ENCODE measurements at places on chromosomes 5 and 9.

GRCh38 chr5:119878712-119879111, 249.4 kb downstream of the FAM170A start:
- H3K36me3 ChIP-seq = no peaks in the 10 kb centered on the region
- no peak overlapping the region for H3K4me3 ChIP-seq
- H3K27me3 ChIP-seq = no peaks in the 10 kb centered on the region
- no peak overlapping the region for H3K27ac ChIP-seq
- no peak for DNase-seq

DNA sequence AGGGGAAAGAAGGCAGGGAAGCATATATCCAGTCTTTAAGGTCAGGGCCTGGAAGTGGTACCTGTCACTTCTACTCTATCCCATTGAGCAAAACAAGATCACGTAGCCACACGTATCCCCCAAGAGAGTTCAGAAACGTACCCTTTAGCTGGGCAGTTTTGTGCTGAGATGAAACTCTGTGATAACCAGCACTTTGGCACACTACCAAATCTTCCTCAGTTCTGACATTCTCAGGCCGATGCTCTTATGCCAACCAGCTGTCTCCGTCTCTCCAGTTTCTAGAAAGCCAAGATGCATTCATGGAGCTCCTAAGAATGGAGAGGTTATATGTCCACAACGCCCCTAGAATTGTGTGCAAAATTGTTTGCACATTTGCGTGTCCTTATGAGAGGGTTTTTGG, 176.6 kb upstream of the MSX2 start:
- DNase-seq = no peak
- H3K27me3 ChIP-seq = no peaks in the 10 kb centered on the region
- H3K4me1 ChIP-seq = no peaks in the 10 kb centered on the region
- H3K36me3 ChIP-seq = no peaks in the 10 kb centered on the region
- no peak overlapping the region for H3K27ac ChIP-seq
- no peak overlapping the region for H3K4me3 ChIP-seq

- no peak overlapping the region for H3K27ac ChIP-seq
- DNase-seq = no peak
- H3K4me3 ChIP-seq = no peak overlapping the region
- no peaks in the 10 kb centered on the region for H3K36me3 ChIP-seq
- H3K4me1 ChIP-seq = no peaks in the 10 kb centered on the region
Observed at GRCh38 chr9:7360513-7360912, 439.1 kb downstream of the DMAC1 start.

- H3K4me3 ChIP-seq = no peak overlapping the region
- H3K36me3 ChIP-seq = peaks cover 13% of the 10 kb centered on the region
- no peaks in the 10 kb centered on the region for H3K27me3 ChIP-seq
- H3K27ac ChIP-seq = no peak overlapping the region
- no peaks in the 10 kb centered on the region for H3K4me1 ChIP-seq
Observed at GRCh38 chr5:41794471-41794870, 75.8 kb downstream of the OXCT1 start.

DNA sequence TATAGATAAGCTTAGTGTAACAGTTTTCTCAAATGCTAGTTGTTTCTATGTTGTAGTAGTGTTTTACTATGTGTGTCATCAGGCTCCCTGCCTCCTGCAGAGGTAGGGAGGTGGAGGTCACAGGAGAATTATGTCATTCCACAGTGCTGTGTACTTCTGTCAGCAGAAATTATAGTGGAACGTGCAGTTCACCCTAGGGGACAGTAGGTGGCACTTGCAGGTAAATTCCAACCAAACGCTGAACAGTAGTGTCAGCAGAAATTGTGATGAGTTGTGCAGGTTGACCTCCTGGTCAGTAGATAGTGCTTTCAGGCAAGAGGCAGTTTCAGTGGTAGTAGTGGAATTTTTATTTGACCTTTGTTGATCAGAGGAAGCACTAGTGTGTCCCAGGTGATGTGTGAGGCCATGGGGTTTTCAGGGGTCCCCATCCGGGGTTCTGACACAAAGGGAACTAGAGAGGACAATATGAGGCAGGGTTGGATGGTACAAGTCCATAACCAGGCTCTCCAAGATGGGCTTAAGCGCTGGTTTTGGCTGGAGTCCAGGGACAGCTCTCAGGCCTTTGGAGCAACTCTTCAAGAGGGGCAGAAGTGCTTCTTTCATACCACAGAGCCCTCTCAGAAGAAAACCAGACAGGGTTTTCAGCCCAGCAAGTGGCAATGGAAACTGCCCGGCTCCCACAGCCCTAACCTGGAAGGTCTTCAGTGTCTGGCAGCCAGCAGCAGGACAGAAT, 402.9 kb downstream of the CYLC2 start:
- no peaks in the 10 kb centered on the region for H3K36me3 ChIP-seq
- H3K27ac ChIP-seq = no peak overlapping the region
- DNase-seq = peak; percentile 0
- H3K4me1 ChIP-seq = no peaks in the 10 kb centered on the region

DNA sequence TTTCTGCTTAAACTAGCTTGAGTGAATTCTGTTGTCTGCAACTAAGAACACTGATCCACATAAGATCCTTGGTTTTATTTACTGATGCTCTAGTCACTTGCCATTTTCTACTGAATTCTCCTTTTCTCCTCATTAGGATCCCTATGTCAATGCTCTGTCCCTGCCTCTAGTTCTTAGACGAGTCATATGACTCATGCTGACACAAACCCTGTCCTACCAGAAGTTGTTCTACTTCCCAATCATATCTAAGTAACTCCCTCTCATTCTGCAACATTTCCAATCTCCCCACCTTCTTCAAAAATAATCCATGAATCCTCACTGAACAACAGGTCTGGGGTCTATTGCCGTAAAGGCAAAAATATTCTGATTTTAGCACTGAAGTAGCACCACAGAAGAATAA, 47.1 kb upstream of the DMRT1 start:
- H3K27me3 ChIP-seq = no peaks in the 10 kb centered on the region
- H3K27ac ChIP-seq = no peak overlapping the region
- H3K4me1 ChIP-seq = no peaks in the 10 kb centered on the region
- H3K4me3 ChIP-seq = no peak overlapping the region
- no peak for DNase-seq

GRCh38 chr5:175096469-175097165, 347.4 kb downstream of the DRD1 start:
- no peak for DNase-seq
- H3K4me1 ChIP-seq = no peaks in the 10 kb centered on the region
- no peaks in the 10 kb centered on the region for H3K27me3 ChIP-seq
- H3K27ac ChIP-seq = no peak overlapping the region
- no peak overlapping the region for H3K4me3 ChIP-seq
- no peaks in the 10 kb centered on the region for H3K36me3 ChIP-seq

GRCh38 chr9:71145179-71145578, 23.8 kb upstream of the TRPM3 start:
- DNase-seq = no peak
- no peaks in the 10 kb centered on the region for H3K4me1 ChIP-seq
- H3K27ac ChIP-seq = no peak overlapping the region
- no peaks in the 10 kb centered on the region for H3K27me3 ChIP-seq

- H3K27me3 ChIP-seq = no peaks in the 10 kb centered on the region
- DNase-seq = no peak
- H3K4me3 ChIP-seq = no peak overlapping the region
- no peaks in the 10 kb centered on the region for H3K36me3 ChIP-seq
- no peak overlapping the region for H3K27ac ChIP-seq
Observed at GRCh38 chr9:76336027-76336426, 58.2 kb downstream of the RFK start.

- H3K36me3 ChIP-seq = no peaks in the 10 kb centered on the region
- no peaks in the 10 kb centered on the region for H3K27me3 ChIP-seq
- no peak overlapping the region for H3K4me3 ChIP-seq
- no peaks in the 10 kb centered on the region for H3K4me1 ChIP-seq
- no peak overlapping the region for H3K27ac ChIP-seq
Observed at GRCh38 chr5:2904956-2905355, 153.5 kb upstream of the IRX2 start.

- H3K27ac ChIP-seq = peak overlapping the region; percentile 74
- peak overlapping the region; percentile 36 for H3K4me3 ChIP-seq
- no peaks in the 10 kb centered on the region for H3K27me3 ChIP-seq
- H3K36me3 ChIP-seq = no peaks in the 10 kb centered on the region
- H3K4me1 ChIP-seq = peaks cover 72% of the 10 kb centered on the region
Observed at GRCh38 chr9:113519426-113520108, 56.0 kb downstream of the RGS3 start.

DNA sequence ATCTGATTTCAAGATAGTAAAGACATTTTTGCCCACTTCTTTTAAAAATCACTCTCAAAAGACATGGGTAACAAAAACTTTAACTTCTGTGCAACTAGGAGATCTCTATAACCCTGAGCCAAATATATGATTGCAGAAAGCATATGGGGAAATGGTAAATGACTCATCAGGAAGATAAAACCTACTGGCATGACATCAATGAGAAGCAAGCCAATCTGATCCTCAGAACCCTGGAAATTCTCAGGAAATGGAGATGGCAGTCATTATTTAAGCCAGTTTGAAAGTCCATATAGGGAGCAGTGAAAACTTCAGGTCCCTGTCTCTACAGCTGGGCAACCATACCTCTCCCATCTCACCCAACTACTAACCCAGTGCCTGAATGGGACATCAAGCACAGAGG, 249.7 kb upstream of the NREP start:
- peaks cover 3% of the 10 kb centered on the region for H3K27me3 ChIP-seq
- H3K36me3 ChIP-seq = no peaks in the 10 kb centered on the region
- H3K27ac ChIP-seq = no peak overlapping the region
- DNase-seq = no peak
- no peak overlapping the region for H3K4me3 ChIP-seq
- no peaks in the 10 kb centered on the region for H3K4me1 ChIP-seq

DNA sequence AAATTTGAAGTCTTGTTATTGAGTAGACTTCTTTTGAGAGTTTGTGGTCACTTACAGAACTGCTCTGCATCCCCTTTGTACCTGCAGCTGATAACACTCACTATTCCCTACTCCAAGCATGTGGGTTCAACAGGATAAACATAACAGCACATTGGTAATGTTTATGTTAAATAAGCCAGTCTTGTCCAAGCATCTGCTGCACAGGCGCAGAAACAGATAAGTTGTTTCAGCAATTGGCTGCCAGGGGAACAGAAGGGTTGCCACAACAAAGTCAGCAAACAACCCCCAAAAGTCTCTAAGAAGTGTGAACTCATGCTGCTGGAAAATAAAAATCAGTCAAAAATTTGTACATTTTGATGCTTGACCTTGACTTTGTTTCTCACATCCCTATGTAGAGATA, 174.6 kb downstream of the GDNF start:
- no peaks in the 10 kb centered on the region for H3K4me1 ChIP-seq
- H3K4me3 ChIP-seq = no peak overlapping the region
- no peaks in the 10 kb centered on the region for H3K27me3 ChIP-seq
- peaks cover 5% of the 10 kb centered on the region for H3K36me3 ChIP-seq
- no peak for DNase-seq

DNA sequence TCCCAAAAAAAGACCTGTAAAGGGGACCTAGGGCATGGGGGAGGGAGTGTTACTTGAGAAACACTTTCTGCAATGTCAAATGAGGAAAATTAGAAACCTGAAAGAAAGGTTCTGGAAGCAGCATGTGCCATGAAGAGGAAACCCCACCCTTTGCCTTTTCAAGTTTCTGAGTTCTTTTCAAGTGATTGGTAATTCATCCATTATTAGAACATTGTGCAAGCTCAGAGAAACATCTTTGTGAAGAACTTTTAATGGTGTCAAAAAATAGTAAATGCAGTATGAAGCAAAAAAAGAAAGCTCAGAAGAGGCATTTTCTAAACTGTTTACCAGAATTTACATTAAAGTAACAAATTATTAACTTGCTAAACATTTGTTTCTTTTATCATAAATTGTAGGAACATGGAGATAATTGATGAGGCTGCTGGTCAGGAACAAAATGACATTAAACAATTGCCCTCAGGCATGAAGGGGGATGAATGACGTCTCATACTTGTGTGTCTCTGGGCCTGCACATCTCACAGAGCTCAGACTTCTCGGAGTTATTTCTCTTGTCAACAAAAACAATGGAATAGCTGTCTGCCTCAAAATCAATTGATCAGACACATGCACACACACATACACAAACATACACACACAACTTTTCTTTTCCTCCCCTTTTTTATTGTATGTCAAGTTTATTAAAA, 1946.0 kb upstream of the CDH6 start:
- H3K27ac ChIP-seq = no peak overlapping the region
- no peaks in the 10 kb centered on the region for H3K36me3 ChIP-seq
- no peak for DNase-seq
- no peak overlapping the region for H3K4me3 ChIP-seq
- no peaks in the 10 kb centered on the region for H3K4me1 ChIP-seq

DNA sequence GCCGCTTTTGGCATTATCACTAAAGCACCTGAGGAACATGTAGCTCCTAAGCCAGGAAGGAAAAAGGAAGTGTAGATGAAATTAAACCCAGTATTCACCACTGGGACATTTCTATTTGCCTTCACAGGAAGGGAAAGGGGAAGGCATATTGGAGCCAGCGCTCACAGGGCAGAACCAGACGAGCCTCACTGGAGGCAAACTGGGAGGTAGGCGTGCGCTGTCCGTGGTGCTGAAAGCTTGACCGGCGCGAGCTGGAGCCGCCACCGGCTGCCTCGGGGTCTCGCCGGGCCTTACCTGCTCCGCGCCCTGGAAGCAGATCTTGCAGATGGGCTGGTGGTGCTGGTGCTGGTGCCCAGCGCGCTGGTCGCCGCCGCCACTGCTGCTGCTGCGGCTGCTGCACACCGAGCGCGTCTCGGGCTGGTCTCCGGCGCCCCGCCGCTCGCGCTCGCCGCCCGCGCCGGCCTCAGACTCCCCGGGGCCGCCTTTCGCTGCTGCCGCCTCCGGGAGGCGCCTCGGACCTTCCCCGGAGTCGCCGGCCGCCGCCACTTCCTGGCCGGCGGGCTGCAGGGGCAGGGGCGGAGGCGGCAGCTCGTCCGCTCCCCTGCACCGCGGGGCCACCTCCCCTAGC, 732 bp downstream of the MARCHF11 start:
- H3K27me3 ChIP-seq = peaks cover 8% of the 10 kb centered on the region
- no peak for DNase-seq
- no peak overlapping the region for H3K27ac ChIP-seq
- no peak overlapping the region for H3K4me3 ChIP-seq
- no peaks in the 10 kb centered on the region for H3K36me3 ChIP-seq
- no peaks in the 10 kb centered on the region for H3K4me1 ChIP-seq

DNA sequence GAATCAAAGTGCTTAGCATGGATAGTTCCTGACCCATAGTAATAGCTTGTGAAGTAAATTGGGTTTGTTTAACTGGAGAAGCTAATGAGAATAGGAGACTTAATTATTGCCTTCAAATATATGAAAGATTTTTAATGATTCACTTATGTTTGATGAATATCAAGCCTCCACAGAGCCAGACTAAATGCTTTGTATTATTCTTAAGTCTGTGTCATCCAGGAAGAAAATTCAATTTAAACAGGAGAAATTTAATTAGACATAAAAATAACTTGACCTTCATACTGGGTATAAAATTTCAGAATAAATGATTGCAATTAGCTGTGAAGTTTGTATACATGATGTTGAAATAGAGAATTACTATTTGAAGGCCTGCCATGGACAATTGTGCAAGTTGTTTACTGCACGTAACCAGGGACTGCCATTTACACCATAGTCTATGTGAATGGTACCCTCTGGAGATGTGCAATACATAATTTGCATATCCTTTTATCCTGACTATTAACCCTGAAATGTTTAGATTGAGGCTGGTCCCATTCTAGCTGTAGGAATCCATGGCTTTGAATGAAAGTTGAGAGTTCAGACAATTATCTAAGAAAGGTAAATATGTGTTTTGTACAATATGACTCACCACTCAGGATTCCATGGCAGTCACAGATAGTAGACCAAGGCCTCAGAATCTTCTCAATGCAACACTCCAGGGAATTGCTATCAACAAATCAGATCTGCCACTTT, 133.5 kb upstream of the IL12B start:
- no peaks in the 10 kb centered on the region for H3K27me3 ChIP-seq
- no peaks in the 10 kb centered on the region for H3K36me3 ChIP-seq
- no peak overlapping the region for H3K4me3 ChIP-seq
- no peak overlapping the region for H3K27ac ChIP-seq

GRCh38 chr5:3825531-3826451, 230.2 kb downstream of the IRX1 start:
- no peaks in the 10 kb centered on the region for H3K27me3 ChIP-seq
- no peaks in the 10 kb centered on the region for H3K36me3 ChIP-seq
- no peak for DNase-seq
- H3K4me3 ChIP-seq = no peak overlapping the region
- no peak overlapping the region for H3K27ac ChIP-seq

All from effector memory CD4-positive, alpha-beta T cell (primary cell).